A172 (cell line): ENCODE measurements at places on chromosomes 3 and 15. TPM values are rescaled to one million over a fixed set of nuclear protein-coding genes. Genes with fewer than 3 reads are reported as not detected.

ERICH6 gene
- total RNA-seq = not detected in 2 replicates

RBPMS2 gene
- total RNA-seq = 0.50 and 0.53 TPM in 2 replicates

CHL1 gene
- total RNA-seq = not detected in 2 replicates

MORC1 gene
- total RNA-seq = not detected in 2 replicates

XIRP1 gene
- not detected in 2 replicates for total RNA-seq

ANKUB1 gene
- not detected in 2 replicates for total RNA-seq

NR1I2 gene
- total RNA-seq = not detected in 2 replicates

TTLL13 gene
- not detected in 2 replicates for total RNA-seq

PIF1 gene
- 11.0 and 15.1 TPM in 2 replicates for total RNA-seq

SNTN gene
- total RNA-seq = not detected in 2 replicates

CIDEC gene
- total RNA-seq = not detected in 2 replicates

GRCh38 chr15:64947211-64947610 lies 35.5 kb downstream of the ANKDD1A start:
- no peak for DNase-seq

- no peak for DNase-seq
Observed at GRCh38 chr15:53535886-53536285, 223.6 kb downstream of the WDR72 start.

GRCh38 chr3:122947738-122948137 lies 79.8 kb downstream of the SEMA5B start:
- no peak for DNase-seq

GRCh38 chr3:32553459-32553858 lies 17.2 kb downstream of the DYNC1LI1 start:
- no peak for DNase-seq

GRCh38 chr3:102125994-102126368 lies 276.7 kb downstream of the NFKBIZ start:
- no peak for DNase-seq

DNA sequence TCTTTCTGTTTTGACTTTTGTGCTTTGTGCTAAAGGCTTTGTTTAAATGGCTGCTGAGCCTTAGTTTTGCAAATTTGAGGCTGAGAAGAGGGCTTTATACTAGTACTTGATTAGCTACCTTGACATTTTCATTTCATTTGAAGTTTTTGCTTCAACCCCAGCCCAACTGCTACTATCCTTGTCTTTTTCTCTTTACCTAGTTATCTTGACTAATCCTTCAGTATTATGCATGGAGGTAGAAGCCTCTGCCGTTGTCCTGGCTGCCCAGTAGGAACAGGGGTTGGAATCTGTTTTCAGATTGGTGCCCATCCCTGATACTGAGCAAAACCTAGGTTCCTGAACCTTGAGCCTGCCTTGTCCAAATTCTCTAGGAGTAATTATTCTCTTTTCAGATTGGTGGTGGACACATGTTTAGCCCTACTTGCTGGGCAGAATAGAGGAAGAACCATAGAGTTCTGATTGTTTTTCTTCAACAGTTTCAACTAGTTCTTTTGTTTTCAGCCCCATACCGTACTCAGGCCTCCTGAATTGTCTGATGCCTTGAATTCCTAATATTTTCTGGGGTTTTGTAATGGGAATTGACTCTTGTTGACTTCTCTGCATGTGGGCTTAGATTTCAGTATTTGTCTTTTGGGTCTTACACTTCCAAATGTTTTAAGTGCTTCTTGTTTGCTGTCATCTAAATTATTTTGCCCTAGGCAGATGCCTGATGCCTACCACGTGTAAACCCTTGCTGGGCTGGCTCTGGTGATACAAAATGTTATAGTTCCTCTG lies 143.2 kb downstream of the DOCK3 start:
- no peak for DNase-seq

GRCh38 chr3:183577346-183577745 lies 21.8 kb upstream of the KLHL6 start:
- no peak for DNase-seq

DNA sequence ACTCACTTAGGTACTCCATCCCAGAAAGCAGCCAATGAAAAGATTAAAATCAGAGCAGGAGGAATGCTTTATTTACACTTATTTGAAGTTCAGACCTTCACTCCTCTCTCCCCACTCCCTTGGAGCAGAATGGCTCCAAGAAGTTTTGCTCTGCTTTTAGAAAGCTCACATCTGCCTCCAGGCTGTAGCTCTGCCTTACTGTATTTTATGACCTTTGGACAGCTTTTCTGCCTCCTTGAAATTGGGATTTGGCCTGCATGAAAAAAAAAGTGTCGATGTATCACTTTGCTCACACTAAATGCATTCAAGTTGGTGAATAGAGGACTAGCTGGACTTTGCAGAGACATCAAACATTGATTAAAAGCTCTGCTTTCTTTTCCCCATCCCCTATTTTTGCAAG lies 95.3 kb downstream of the SLC9A9 start:
- no peak for DNase-seq

- no peak for DNase-seq
Observed at GRCh38 chr3:136995652-136996051, 37.9 kb downstream of the IL20RB start.

GRCh38 chr3:100169201-100169920 lies 55.1 kb upstream of the FILIP1L start:
- no peak for DNase-seq

GRCh38 chr3:67037615-67038014 lies 39.5 kb downstream of the KBTBD8 start:
- DNase-seq = no peak

GRCh38 chr15:29636140-29636539 lies 186.1 kb downstream of the TJP1 start:
- DNase-seq = no peak

DNA sequence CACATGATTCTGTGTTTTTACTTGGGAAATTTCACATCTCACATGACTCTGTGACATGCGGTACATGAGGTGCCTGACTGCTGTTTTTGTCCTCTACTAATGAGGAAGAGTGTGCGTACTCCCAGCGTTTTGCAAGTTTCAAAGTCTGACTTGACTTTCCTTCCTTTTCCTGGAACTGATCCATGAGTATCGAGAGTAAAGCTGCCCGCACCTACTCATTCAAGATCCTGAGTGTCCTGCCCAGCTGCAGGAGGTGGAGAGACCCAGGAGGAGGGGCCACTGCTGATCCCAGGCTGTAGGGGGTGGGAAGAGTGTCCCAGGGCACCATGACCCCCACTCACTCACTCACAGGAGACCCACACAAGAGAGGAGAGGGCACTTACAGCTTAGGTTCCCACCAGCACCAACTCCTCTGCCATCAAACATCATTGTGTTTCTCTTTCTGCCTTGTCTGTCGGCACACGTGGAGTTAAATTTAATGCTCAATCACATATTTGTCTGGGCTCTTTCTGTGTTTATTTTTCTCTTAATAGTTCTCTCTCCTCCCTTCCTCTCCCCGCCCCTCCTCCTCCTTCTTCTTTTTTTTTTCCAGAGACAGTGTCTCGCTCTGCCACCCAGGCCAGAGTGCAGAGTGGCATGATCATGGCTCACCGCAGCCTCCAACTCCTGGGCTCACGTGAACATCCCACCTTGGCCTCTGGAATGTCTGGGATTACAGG lies 1.4 kb downstream of the CCR5AS start:
- no peak for DNase-seq

- no peak for DNase-seq
Observed at GRCh38 chr15:51837792-51838251, 8.4 kb downstream of the TMOD3 start.

GRCh38 chr3:141942006-141942405 lies 65.6 kb downstream of the ATP1B3 start:
- no peak for DNase-seq

- DNase-seq = no peak
Observed at GRCh38 chr3:4029135-4029534, 229.9 kb downstream of the LRRN1 start.

GRCh38 chr3:106514431-106514830 lies 645.6 kb upstream of the CBLB start:
- no peak for DNase-seq

DNA sequence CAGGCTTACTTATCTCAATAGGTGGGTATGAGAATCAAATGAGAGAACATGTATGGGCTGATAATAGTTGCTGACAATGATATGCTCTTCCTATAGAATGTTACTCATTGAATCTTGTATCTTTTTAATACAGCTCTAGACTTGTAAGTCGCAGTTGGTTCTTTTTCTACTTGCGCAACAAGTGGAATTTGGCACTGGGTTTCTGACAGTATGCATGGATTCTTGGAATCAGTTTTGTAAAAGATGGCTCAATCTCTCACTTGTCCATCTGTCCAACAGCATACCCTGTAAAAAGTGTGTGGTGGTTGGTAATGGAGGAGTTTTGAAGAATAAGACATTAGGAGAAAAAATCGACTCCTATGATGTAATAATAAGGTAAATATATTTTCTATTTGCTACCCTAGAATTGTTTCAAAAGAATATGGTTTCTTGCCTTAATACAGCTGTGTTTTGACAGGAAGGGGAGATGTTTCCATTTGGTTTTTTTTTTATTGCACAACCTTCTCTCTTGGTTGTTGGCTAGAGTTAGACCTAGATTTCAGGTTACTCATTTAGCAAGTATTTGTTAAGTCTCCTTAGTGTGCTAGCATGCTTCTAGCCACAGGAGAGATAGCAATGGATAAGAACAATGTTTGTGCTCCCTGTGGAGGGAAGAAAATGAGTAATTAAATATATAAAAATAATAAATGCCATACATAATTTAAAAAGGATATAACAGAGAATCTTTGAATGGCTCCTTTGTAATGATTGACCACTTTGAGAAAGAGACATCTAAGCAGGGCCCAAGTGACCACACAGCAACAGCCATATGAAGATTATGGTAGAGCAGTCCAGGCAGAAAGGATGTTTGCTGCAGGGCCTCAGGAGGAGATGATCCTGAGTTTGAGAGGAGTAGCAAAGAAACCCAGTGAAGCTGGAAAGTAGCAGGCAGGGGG lies 21.8 kb downstream of the ST3GAL6 start:
- DNase-seq = peak; percentile 57

- no peak for DNase-seq
Observed at GRCh38 chr15:93414576-93415231, 325.7 kb upstream of the RGMA start.

GRCh38 chr3:88882121-88882520 lies 225.3 kb upstream of the EPHA3 start:
- DNase-seq = no peak

- DNase-seq = peak; percentile 82
Observed at GRCh38 chr3:179652447-179653095, at the start of gene USP13. Gene USP13, plus strand, starts transcription at chr3:179653040. Its CDS starts 186 bp downstream, at chr3:179653226.

- no peak for DNase-seq
Observed at GRCh38 chr3:9760779-9761505, 8.8 kb downstream of the CAMK1 start.

DNA sequence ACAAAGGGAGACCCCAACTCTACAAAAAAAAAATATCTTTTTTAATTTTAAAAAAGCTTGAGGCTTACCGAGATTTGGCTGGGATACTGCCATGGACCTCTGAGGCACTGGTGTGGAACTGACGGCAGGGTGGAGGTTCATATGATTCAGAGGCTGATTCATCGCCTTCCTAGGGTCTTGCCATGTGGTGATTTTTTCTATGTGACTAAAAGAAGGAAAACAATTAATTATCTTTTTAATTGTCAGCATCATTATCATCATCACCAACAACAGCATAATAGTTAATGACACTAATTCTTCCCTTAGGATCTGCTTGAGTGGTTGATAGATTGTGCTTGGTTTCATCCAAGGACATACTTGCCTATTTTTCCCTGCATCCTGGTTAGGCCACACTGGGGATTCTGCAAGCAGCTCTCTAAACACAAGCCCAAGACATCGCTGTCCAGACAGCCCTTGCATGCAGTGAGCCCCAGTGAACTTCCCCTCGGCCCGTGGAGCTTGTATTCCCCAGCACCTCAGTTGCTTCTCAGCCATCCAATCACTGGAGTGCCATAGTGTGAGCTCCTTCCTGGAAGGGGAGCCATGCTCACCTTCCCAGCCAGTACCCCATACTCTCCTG lies 84.9 kb downstream of the WWTR1 start:
- peak; percentile 82 for DNase-seq

DNA sequence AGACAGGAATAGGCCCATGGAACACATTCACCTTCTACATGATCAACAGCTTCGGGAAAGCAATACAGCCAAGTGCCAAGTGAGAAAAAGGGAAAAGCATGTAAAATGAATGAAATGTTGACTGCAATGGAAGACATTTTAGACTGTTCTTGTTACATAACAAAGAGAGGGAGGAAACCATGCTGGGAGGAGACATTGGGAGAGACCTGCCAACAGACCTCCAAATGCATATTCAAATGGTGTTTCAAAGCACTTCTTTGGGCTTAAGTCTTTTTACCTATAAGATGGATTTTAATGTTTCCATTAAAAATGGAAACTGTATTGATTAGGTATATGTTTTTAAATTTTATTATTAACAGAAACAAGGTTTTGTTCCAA lies 350.0 kb upstream of the THBS1 start:
- DNase-seq = no peak

GRCh38 chr15:93801206-93801605 lies 430.2 kb upstream of the MCTP2 start:
- DNase-seq = no peak

- no peak for DNase-seq
Observed at GRCh38 chr15:25170113-25170731, 215.4 kb downstream of the SNRPN start.

GRCh38 chr3:44988073-44988472 lies 12.0 kb downstream of the EXOSC7 start:
- no peak for DNase-seq

- no peak for DNase-seq
Observed at GRCh38 chr3:62187022-62187431, 186.3 kb downstream of the FEZF2 start.

DNA sequence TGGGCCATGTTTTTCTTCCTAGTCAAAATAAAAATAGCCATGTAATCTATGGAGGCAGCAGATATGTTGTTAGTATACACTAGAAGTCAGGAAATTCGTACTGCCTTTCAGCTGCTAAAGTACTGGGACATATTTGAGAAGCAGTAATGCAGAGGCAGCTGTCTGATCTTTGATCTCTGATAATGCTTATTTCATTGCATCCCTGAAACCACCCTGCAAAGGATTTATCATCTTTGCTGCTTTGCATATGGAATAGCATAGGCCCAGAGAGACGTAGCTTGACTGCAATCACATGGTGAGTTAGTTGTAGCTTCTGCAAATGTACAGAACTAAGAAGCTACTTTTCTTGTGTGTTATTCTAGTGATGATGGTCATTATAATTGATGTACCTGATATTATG lies 52.4 kb downstream of the RBM6 start:
- DNase-seq = no peak

- DNase-seq = peak; percentile 59
Observed at GRCh38 chr3:142977399-142977728, 13.9 kb upstream of the PAQR9 start.

DNA sequence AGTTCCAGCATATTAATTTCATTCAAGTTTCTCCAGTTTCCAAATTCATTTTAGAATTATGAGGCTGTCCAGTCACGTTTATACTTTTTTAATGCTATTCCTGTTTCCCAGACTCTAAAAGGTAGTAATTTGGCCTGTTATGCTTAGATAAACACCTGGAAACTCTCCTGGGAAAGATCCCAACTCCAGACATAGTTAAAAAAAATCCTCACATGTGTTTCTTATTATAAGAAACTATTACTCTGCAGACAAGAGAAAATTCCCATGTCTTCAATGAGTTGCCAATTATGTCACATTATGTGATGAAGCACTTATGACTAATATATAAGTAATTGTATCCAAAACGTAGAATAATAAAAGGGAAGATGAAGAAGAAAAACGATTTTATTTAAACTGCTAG lies 137.1 kb upstream of the TMC3 start:
- DNase-seq = no peak

GRCh38 chr3:147651107-147651778 lies 242.1 kb downstream of the ZIC1 start:
- DNase-seq = peak; percentile 8
